ENCODE measurements at places on chromosomes 4 and X. TPM values are rescaled to one million over a fixed set of nuclear protein-coding genes. Genes with fewer than 3 reads are reported as not detected.

SORCS2 gene
- 32.6 TPM for total RNA-seq

RHOXF2 gene
- not detected for total RNA-seq

DDX60 gene
- total RNA-seq = 14.3 TPM

COL25A1 gene
- 2.2 TPM for total RNA-seq

PPP4R3C gene
- total RNA-seq = not detected

MAGEA1 gene
- not detected for total RNA-seq
